ENCODE measurements at places on chromosomes 2 and 18.

DNA sequence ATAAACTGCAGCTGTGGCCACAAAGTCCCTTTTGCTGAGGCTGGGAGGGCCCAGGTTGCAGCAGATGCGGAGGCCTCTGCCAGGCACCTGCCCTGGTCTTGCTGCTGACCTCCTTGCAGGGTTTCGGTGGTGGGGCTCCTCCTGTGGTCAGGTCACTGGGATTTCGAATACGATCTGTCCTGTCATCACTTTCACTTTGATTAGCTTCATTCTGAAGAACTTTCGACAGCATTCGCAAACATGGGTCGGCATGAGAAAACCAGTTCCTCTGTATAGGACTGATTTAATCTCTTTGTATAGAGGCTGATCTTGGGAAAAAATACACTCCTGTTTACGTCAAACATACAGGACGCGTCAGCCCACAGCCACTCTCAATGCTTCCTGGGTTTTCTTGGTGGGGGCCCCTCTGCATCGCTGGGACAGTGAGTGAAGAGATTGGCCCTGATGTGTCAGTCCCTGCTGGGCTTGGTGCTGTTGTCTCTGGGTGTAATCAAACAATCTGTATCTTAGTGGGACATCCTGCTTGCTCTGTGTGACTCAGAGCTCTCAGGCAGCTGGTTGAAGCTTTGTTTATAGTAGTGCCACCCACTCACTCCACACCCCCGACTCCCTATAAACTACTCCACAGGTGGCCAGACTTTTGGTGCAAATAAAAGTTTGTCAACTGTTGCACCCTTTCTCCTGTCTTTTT is 209.4 kb upstream of the CXCR4 start:
- DNase-seq = peak; percentile 85

DNA sequence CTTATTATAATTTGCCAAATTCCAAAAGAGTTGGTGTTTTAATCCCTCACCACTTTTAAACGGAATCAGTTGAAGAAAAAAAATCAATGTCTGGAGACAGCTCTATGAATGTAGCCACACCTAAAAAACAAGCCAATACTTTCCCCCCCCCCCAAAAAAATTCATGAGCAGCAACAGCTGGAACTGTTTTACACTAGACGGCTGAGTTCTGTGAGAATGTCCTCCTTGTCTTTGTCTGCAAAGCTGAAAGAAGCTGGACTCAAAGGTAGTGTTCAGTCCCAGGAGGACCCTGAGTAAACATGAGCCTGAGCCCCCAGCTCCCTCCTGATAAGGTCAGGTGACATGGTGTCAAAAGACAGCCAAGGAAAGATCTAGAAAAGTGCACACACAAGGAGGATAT is 68.2 kb downstream of the ZNF521 start:
- DNase-seq = no peak

- DNase-seq = no peak
Measured at GRCh38 chr2:214856137-214856536, 46.7 kb upstream of the BARD1 start.

DNA sequence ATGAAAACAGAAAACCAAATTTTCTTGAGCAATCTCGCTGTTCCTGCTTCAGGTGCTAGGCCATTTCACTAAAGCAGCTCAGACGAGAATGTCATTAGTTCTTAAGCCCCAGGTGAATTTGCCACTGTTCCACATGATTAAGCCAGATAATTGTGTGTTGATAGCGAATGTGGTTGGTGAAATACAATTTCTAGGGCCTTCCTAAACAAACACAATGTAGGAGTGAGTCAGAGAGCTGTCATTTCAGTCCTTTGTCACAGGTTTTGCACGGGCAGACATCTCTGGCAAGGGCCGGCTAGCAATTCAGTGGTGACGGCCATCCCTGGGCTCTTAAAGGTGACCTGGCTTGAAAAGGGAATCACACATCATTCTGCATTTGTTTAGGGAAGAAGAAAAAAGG is 170.7 kb downstream of the TMEM182 start:
- DNase-seq = no peak

DNA sequence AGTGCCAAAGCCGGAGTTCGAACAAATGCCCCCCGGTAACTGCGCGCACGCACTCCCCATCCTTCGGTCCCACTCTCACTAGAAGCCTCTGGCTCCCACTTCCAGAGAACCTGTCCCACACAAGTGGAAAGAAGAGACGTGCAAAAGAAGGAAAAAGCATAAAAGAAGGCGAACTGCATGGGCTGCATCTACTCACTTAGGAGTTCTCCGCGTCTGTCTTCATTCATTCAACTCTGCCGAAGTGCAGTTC is 312 bp downstream of the NR4A2 start:
- no peak for DNase-seq
